ENCODE measurements at places on chromosomes 7 and 10.
A peak's percentile ranks its signal among the peaks of the same experiment; 100 is the strongest.

GRCh38 chr10:49116509-49117375, 1.4 kb upstream of the VSTM4 start:
- no peak for DNase-seq

DNA sequence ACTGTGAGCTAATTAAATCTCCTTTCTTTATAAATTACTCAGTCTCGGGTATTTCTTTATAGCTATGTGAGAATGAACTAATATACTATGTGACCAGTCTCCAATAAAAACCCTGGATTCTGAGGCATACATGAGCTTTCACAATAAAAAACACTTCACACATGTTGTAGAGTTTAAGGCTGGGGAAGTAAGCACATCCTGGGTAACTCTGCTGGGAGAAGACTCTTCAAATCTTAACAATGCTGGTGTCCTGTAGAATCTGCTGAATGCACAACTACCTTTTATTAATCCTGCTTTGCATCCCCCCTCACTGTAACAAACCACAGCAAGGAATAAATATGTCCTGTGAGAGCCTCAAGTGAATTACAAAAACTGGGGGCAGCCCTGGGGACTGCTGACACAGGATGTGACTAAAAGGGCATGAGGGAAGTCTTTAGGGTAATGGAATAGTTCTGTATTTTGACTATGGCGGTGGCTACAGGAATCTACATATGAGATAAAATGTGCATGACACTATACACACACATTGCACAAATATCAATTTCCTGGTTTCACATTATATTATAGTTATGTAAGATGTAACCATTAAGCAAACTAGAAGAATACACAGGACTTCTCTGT, 45.1 kb upstream of the KCTD7 start:
- DNase-seq: no peak

DNA sequence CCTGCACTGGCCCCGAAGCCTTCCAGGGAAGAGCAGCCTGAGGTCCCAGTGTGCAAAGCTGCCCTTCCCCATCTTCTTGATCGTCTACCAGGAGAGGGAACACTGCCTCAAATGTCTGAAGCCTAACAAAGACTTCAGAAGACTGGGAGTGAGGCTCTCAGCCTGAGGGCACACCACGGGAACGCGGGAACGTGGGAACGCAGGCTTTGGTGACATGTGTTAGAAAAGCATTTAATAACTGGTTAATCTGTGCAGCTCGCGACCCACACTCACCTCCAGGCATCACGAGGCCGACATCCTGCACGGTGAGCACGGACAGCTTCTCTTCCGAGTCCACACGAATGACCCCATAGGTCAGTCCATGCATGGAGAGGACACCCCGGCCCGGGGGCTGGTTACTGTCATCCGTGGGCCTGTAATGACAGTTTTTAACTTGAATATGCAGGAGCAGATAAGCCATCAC, 234.0 kb downstream of the ZMYND11 start:
- DNase-seq: no peak

GRCh38 chr10:115674496-115674895, 581.3 kb downstream of the ATRNL1 start:
- DNase-seq: no peak

GRCh38 chr7:21507627-21508343, 35.1 kb upstream of the DNAH11 start:
- DNase-seq: peak; percentile 9

GRCh38 chr10:80443531-80443974, 10.6 kb upstream of the TSPAN14 start:
- no peak for DNase-seq

DNA sequence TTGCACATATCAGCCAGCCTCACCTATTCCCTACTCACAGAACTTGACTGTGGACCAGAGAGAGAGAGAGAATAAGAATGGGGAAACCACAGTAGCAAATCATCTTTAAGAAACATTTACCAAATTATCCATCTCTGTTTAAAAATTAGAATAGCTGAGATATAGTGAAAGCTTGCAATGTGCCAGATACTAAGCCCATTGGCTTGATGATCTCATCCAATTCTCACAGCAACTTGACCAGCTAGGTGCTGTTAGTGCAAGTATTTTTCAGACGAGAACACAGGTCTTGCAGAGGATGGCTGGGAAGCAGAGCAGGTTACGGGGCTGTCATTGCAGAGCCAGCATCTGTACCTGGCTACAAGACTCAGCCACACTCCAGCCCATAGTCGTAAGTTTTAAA, 50.9 kb downstream of the KLF6 start:
- DNase-seq: no peak

Measured in stimulated activated CD4-positive, alpha-beta T cell treated with anti-CD3 and anti-CD28 coated beads, Interleukin-2, amount 100 ng/mL, for 4 hours (primary cell).